ENCODE measurements at places on chromosomes 11 and 22.

DNA sequence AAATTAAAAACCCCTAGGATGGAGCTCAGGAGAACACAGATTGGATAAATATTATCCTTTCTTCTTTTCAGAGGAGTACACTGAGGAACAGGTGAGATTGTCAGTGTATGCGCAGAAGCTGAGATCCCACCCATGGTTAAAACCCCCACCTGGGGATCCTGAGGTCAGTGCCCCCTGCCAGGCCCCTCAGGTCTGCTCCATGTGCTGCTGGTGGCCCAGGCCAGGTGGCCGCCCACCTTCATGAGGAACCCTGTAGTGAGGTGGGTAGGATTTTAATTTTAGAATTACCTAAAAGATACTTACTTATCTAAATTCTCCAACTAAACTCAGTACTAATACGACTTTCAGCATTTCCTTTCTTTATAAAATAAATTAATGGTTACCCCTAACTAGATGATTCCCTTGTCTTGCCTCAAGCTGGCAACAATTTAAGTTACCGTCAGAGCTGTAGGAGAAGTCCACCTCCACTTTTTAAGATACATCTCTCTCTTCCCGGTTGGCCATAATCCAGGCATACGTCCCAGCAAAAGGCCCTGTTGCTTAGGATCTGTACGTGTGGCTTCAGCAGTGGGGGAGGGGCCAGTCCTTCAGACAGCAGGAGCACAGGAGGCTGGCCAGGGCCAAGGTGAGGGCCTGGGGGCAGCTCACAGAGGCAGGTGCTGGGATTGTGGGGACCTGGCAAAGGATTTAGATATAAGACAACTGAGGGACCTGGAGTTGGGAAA is 61.5 kb upstream of the PITPNB start:
- DNase-seq: no peak

- no peak for DNase-seq
These were observed 417.6 kb downstream of the AASDHPPT start for GRCh38 chr11:106495046-106495445.

GRCh38 chr11:95716266-95716665 is 73.3 kb downstream of the FAM76B start:
- DNase-seq: no peak

DNA sequence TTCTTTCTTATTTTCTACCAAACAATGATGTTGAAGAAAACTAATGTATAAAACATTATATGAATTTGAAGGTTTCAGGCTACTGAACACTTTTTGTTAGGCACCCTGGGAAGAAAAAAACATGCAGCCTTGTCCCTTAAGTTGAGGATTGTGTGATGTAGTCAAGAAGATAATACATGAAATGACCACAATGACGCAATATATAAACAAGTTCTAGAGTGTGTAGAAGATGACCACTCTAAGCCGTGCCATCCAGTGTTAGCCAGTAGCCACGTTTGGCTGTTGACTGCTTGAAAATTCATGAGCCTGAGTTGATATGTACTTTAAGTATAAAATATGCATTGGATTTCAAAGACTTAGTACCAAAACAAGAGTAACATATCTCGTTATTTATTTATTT is 16.2 kb downstream of the SWAP70 start:
- DNase-seq: no peak

DNA sequence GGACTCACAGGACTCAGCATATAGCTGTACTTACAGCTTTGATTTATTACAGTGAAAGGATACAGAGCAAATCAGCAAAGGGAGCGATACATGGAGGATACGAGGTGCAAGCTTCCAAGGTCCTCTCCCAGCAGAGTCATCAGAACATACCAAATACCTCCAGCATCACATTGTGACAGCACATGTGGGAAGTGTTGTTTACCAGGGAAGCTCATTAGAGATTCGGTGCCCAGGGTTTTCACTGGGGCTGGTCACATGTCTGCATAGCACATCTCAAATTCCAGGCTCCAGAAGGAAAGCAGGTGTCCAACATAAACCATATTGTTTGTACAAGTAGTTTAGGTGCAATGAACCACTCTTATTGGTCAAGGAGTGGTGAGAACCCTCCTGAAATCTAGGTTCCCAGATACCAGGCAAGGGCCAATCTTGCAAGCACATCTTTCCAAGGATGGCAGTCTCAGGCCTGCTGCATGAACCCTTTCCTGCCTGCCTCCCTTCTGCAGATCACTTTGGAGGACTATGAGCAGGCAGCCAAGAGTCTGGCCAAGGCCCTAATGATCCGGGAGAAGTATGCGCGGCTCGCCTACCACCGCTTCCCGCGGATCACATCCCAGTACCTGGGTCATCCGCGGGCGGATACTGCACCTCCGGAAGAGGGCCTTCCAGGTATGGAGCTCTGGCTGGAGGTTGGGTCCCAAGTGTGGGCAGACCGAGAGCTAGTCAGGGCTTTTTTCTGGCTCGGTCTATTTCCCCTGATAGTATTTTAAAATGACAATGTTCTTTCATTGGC is 26.7 kb downstream of the AMPD3 start:
- peak; percentile 27 for DNase-seq

DNA sequence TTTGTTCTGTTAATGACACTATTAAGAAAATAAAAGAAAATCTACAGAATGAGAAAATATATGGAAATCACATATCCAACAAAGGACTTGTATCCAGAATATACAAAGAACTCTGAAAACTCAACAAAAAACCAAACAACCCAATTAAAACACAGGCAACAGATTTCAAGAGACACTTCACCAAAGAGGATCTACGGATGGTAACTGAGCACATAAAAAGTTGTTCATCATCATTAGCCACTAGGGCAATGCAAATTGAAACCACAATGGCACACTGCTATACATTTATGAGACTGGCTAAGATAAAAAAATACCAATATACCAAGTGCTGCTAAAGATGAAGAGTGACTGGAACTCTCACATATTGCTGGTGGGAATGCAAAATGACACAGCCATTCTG is 34.5 kb upstream of the SLC25A1 start:
- no peak for DNase-seq

DNA sequence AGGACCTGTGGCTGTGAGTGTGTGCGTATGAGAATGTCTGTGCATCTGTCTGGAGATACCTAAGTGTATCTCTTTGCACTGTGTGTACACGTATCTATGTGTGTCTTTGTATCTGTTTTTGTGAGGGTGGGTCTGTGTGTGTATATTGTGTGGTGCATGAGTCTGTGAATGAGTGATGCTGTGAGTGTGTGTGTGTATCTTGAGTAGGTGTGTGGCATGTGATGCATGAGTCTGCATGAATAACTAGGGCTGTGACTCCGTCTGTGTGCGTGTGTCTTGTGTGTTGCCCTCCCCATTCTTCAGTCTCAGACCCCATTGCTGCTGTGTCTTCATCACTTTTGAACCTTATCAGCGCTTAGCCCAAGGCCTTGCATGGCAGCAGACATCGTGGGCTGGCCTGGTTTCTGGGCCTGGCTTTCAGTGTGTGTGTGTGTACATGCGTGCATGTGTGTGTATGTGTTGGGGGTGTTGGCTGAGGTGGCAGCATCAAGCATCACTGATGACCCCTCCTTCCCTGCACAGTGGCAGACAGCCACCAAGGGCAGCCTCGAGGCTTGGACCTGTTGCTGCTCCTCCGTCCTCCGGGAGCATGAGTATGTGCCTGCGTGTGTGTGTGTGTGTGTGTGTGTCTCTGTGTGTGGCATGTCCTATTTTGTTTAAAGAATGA is 1.4 kb downstream of the SGSM1 start:
- no peak for DNase-seq

DNA sequence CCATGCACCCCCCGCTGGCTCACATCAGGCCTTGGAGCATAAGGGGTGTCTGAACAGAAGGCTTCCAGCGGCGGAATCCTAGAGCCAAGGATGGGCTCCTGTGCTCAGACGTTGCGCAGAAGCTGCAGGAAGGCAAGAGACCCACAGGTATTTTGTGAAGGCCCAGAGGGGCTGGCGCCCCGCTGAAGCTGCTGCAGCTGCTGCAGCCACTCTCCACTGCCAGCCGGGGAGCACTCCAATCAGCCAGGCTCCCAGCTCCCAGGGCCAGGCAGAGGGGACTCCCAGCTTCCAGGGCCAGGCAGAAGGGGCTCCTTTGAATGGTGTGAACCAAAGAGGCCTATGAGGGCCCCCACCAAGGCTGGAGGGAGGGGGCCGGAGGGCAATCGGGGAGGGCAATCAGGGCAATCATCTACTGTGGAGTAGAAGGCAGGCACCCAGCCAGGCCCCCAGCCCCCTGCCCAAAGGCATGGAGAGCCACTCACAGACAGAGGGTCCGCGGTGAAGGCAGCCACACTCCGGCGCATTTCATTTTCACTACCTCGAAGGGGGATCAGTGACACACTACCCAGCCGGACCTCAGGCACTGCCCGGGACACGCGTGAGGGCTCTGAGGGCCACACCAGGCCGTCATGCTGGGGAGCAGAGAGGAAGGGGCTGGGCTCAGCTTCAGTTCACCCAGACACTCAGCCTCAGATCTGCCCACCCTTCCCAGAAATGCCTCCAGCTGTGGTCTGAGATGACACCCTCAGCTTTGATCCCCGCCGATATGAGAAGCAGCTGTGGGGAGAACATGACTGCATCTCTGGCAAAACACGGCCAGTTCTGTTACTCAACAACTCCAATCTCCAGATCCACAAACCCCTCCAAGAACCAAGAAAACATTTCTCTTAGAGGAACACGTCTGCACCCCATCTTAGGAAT is 11.6 kb upstream of the PDE2A start:
- no peak for DNase-seq

DNA sequence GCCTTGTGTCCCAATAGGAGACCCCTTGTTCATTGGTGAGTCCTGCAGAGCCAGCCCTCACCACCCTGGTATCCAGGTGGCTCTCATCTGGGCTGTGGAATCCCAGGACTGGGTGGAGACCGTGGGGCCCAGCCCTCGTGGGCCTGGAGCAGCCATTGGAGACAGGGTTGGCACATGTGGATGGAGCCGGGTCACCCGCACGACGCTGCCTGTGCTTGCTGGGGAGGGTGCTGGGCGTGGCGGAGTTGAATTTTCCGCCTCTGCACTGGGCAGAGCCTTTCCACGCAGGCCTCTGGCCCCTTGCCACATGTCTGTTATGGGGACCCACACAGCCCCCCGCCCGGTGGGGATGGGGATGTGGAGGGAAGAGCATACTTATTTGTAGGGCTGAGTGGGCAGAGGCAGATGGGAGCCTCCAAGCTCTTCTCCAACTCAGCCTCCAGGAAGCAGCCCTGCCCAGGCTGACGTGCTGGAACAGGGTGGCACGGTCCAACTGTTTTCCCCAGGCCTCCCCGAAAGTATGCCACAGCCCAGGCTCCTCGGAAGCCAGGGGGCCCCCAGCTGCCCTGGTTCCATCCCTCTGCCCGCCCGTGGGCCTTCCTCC is 12.6 kb downstream of the GRAMD4 start:
- DNase-seq: no peak

- DNase-seq: no peak
These were observed 35.8 kb downstream of the C11orf58 start for GRCh38 chr11:16773981-16774935.

DNA sequence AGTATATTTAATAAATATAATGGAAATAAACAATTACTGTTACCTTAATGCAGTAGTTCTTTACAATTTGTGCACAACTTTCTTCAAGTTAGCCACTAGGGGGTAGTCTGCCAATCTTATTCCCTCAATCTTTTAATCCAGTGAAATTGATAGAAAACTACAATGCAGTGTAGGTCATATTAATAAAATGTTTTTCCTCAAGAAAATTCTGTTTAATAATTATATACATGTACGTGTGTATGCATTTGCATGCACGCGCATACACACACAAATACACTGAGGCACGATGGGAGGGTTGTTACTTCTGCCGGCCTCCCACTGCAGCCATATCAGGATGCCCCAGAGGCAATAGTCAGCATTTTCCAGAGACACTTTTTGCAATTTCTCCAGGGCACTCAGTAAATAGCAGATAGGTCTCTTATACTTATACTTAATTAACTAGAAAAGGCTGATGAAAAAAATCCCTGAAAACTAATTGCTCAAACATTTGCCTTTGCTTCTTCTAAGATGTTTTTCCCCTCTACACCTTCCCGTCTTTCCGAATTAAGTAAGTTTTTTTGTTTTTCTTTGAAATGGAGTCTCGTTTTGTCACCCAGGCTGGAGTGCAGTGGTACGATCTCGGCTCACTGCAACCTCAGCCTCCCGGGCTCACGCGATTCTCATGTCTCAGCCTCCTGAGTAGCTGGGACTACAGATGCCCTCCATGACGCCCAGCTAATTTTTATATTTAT is 3.1 kb downstream of the GAB2 start:
- peak; percentile 43 for DNase-seq

DNA sequence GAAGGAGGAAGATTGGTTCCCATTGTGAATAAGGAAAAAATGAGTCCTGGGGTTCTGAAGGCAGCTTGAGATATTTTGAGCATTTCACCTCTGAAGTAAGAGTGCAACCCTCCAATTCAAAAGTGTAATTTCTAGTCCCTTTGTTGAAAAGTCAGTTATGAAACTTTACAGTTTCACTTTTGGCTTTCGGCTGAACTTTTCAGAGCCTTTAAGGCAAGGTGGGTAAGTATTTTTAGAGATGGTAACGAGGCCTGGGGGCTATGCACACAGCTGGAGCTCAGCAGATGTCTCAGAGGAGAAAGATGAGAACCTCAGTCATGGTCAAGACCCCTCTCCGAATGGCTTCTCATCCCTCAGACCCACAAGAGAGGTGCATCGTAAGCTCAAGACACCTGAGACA is 267.6 kb downstream of the KIRREL3 start:
- DNase-seq: no peak

DNA sequence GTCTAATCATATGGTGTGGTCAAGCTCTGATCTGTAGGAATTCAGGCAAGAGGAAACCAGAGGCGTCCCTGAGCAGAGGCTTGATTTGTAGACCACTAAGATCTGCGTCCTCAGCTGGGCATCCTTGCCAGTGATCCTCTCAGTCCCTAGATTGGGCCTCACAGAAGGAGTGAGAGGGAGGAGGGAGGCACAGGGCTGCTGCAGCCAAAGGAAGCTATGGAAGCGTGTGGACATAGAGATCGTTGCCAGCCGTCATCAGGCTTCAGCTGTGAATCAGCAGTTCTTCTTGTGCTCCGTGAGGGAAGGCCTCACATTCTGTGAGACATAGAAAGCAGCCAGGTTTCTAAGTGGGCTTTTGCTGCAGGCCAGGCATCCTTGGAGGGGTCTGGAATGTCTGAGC is 254.6 kb upstream of the KIRREL3 start:
- DNase-seq: no peak

GRCh38 chr22:44764373-44764772 is 12.0 kb downstream of the ARHGAP8 start:
- DNase-seq: no peak

GRCh38 chr11:116641561-116642045 is 131.2 kb downstream of the BUD13 start:
- peak; percentile 43 for DNase-seq

- DNase-seq: no peak
These were observed 514.1 kb upstream of the LARGE1 start for GRCh38 chr22:34434371-34434770.

- no peak for DNase-seq
These were observed 1284.0 kb downstream of the FAM181B start for GRCh38 chr11:81449588-81450156.

- DNase-seq: peak; percentile 70
These were observed 565 bp downstream of the NUCB2 start for GRCh38 chr11:17277024-17277584.

- DNase-seq: no peak
These were observed 58.8 kb upstream of the LYVE1 start for GRCh38 chr11:10627291-10627690.

- DNase-seq: peak; percentile 0
These were observed 7.3 kb downstream of the UBE2L6 start for GRCh38 chr11:57560146-57560545.

- no peak for DNase-seq
These were observed 20.2 kb downstream of the MMP27 start for GRCh38 chr11:102685338-102685737.

GRCh38 chr11:69801513-69802335 is 17.5 kb downstream of the FGF3 start:
- DNase-seq: no peak

- DNase-seq: no peak
These were observed 4.2 kb upstream of the FXYD2 start for GRCh38 chr11:117828611-117829368.
